GM12891 (cell line): ENCODE measurements at places on chromosomes 1 and 21.

DNA sequence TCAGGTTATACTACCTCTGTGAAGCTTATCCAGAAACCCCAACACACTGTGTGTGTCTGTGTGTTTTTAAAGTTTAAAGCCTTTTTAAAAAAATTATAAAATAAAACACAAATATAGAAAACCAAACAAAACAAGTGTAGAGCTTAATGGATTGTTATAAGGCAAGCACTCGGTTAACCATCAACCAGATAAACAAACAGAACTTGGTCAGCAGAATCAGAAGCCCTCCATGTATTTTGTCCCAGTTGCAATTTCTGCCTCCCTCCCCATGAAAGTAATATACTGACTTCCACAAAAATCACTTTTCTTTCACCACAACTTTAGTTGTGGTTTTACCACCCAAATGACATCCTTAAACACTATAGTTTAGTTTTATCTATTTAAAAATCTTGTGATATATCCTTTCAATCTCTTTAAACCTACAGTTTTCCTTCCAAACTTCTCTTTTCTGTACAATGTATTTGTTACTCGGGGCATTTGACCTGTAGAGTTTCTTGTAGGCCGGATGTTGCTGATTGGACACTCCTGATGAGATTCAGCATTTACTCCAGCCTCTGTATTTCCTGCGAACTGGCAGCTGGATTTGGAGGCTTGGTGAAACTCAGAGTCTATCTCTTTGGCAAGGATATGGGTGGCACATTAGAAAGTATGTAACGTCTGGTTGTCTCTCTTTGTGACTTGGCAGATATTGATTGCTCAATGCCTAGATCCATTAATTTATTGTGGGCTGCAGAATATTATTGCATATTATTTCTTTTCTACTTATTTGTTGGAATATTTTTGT lies 8.6 kb downstream of the PAPPA2 start:
- DNase-seq, result no peak

DNA sequence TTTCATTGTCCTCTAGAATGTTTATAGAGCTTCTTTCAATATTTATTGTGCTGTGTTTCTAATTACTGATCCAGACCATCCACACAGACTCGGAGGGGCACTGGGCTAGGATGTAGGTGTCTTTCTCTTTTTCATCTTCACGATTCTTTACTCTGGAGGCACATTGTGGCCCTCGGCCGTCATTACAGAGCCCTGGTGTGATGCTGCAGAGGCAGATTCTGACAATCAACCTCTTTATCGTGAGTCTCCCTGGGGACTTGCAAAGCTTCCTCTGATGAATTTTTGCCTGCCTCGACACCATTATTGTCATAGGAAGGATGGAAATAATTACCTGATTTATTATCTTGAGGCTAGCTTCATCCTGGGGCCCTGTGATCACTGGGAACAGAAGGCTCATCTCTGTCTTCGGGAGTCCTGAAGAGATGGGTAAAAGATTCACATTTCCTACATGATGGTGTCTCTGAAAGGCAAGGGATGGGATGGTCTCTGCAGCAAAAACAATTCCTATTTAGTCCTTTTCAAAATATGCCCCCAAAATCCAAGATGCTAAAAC lies 89.4 kb downstream of the SEC16B start:
- DNase-seq, result no peak

GRCh38 chr21:26374817-26375216 lies 198.3 kb downstream of the CYYR1 start:
- no peak for DNase-seq

- DNase-seq, result no peak
These were observed 17.6 kb downstream of the CRB1 start for GRCh38 chr1:197285526-197286205.

DNA sequence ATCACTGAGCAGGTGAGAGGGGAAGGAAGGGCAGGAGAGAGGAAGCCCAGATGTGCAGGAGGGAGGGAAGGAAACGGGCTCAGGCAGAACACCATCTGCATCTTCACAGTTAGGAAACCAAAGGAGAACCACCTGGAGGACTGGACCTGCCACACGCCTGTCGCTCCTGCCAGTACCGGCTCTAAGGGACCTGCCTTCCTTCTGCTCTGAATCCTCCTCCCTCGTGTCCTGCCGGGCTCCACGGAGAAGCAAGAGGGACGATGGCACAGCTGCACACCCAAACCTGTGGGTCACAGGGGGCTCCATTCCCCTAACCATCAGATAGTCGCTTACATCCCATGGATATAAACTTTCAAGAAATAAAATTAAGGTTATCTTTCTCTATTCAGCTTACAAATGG lies 56.1 kb downstream of the TOR1AIP2 start:
- no peak for DNase-seq

- no peak for DNase-seq
These were observed 22.4 kb upstream of the ARHGAP29 start for GRCh38 chr1:94259635-94260289.

DNA sequence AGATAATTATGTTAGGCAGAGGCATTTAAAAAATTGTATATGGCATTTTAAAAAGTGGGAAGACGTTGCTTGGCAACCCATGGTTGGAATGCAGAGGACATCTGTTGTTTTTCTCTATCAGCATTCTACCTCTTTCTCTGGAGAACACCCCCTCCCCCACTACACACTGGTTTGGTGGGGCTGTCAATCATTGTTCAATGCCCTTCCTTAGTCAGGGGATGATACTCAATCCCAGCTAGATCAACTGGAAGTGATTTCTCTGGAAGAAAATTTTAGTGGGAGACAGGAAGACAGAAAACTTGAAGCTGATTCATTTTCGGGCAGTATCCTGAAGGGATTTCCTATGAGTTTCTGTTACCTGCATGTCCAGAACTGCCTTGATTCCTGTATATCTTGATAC lies 35.7 kb upstream of the CAP1 start:
- DNase-seq, result no peak

DNA sequence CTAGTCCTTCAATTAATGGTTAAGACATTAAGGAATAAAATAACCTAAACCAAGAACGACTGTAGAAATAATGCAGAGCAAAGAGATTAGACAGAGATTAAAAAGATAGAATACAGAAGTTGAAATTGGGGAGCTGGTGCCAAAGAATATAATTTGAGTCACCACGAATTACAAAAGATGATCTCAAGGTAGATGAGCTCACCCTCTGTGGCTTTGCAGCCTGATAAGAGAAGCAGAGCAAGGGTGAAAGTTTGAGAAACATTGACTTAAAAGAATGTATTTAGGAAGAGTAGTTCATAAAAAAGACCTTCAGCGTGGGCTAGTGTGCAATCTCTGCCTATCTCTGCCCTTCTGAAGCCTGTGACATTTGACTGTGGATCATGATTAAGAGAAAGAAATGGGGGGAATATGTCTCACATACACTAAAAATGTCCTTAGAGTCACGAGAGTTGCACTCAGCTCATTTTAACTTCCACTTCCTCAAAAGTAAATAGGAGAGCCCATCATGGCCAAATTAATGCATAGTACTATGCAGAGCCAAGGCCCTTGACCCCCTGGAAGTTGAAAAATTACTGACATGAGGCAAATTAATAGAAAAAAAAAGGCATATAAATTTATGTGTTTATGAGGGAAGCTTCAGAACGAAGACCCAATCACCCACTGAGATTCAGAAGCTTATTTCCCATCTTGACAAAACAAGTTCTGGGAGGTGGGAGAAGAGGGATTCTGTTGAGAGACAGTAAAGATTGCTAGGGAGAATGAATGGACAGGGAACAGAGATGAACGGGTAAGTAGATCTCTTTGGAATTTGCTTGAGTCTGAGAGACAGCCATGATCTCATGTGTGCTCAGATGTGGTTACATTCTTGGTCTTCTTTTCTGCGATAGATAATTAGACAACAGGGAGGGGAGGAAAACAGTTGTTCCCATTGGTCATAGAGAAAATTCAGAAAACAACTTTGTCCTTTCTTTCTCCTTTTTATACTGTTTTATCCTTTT lies 395.4 kb upstream of the LRRC7 start:
- DNase-seq, result no peak

DNA sequence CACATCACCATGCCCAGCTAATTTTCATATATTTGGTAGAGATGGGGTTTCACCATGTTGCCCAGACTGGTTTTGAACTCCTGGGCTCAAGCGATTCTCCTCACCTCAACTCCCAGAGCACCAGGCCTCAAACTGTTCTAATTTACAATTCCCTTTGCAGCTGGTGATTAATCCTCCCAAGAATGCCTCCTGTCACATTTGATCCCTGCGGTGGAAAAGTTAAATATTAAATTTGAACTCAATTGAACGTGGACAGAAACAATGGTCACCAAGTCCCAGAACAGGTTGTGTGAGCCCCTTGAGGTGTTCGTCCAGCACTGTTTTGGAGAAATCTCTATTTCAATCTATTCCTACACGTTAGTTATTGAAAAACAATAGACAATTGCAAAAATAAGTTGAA lies 2.0 kb upstream of the ANKRD35 start:
- no peak for DNase-seq

DNA sequence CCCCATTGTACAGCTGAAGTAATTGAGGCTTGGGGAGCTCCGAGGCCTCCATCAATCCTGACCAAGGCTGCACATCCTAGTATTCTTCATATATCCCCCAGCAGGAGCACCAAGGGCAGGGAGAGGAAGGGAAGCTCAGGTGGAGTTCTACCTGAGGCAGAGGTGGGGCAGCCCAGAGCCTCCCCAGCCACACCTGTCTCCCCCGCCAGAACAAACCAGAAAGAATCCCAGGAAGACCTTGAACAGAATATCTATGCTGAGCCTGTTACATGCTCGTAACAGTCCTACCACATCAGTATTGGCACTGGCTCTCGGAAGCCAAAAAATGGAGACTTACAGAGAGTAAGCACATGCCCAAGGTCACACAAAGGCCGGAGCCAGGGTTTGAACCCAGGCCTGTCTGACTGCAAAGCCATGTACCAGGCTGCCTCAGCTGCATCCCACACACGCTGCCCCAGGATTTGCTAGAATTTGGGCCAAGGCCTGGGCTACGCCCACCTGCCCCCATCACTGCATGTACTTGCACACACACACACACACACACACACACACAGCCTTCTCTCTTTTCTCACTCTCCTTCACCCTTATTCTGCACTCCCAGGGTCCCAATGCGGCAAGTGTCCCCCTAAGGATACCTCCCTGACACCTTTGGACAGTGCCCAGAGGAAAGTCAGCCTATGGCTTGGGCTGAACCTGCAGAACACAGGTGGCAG lies 4.5 kb downstream of the E2F2 start:
- DNase-seq, result no peak

- no peak for DNase-seq
These were observed 265.8 kb upstream of the ST6GALNAC5 start for GRCh38 chr1:76601465-76601864.

DNA sequence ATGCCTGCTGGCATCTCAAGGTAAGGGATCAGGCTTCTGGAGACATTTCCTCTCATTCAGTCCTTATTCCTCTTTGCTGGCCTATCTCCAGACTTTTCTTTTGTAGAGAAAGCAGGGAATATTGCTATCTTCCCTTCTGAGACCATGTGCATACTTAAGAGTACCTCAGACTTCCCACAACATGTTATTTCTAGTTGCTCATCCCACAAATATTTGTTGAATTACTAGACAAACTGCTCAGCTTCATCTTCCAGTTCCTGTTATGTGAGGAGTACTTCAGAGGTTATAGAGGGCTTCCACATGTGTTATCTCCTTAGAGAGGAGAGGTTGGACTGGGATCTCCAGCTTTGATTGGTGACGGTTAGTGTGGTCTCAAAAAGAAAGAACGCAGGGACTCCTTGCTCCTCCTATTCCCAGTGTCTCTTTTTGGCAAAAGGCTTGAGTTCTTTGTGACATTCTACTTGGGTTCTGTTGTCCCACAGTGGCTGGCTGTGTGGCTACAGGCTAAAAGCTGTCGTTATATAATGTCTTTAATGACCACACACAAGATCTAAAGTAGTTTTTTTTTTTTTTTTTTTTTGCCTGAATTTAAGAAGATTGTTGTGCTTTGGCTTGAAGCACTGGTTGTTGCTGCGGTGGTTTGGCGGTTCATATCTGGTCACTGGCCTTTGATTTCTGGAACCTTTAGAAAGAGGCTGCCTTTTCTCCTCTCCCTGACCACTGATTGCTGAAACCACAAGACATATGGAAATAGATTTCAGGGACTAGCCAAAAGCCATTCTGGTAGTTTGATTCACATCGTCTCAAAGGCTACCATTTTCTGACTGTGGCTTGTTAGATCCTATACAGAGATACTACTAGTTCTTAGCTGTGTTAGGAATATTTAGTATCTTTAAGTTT lies 78.7 kb downstream of the FGGY start:
- no peak for DNase-seq

DNA sequence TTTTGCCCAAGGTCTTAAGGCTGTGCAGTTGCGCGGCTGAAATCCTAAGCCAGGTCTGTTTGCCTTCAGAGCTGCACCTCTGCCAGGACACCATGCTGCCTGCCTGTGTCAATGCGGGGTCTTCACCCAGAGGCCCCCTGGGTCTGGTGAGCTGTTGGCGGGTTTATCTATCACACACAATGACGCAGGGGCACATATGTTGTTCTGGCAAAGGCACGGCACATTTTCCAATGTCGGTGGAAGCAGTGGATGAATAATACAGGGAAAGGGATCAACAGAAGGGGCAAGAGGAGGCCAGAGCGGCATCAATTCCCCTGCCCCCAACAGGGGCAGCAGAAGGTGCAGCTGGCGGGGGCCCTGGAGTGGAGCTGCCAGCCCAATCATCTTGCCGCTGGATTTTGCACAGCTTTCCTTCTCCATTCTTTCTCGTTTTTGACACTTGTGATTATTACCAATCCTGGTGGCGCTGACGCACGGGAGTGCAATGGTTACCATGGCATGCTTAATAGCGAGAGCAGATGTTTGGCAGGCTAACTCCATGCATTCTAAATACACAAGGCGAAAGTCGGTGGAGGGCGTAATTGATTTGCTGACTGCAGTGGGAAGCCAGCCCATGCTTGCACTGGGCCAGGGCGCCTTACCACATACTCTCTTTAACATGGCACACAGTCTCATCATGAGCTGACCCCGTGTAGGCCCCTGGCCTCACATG lies 45.8 kb upstream of the CYP2J2 start:
- DNase-seq, result no peak

GRCh38 chr1:109659997-109660690 lies 4.2 kb downstream of the GSTM4 start:
- DNase-seq, result no peak

GRCh38 chr1:30522031-30523004 lies 201.1 kb downstream of the MATN1 start:
- DNase-seq, result no peak

GRCh38 chr21:27796106-27796505 lies 829.2 kb upstream of the ADAMTS5 start:
- no peak for DNase-seq

- DNase-seq, result no peak
These were observed 20.1 kb downstream of the NADK start for GRCh38 chr1:1758059-1758621.

DNA sequence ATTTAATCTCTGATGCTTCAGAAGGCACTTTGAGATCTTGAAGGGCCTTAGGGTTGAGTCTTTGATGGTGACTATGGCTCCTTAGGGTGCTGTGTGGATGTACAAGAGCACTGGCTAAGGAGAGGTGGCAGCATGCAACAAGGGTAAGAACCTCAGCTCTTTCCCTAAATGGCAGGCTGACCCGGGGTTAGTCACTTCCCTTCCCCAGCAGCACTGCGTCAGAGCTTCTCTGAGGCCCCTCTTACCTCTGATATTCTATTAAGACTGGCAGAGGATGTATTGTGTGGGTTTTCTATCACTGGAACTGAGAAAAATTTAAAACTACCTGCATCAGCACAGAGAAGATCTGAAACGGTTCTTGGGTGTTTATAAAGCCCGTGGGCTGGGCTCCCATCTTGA lies 11.8 kb downstream of the C1orf116 start:
- DNase-seq, result no peak

GRCh38 chr1:86450847-86451246 lies 17.9 kb upstream of the CLCA1 start:
- no peak for DNase-seq
